AML-193 (cell line): ENCODE measurements at places on chromosomes 12 and 14.

- DNase-seq, result no peak
Observed at GRCh38 chr12:50106907-50107306, 3.1 kb downstream of the GPD1 start.

GRCh38 chr14:73146111-73146510 lies 9.8 kb downstream of the PSEN1 start:
- DNase-seq, result no peak

DNA sequence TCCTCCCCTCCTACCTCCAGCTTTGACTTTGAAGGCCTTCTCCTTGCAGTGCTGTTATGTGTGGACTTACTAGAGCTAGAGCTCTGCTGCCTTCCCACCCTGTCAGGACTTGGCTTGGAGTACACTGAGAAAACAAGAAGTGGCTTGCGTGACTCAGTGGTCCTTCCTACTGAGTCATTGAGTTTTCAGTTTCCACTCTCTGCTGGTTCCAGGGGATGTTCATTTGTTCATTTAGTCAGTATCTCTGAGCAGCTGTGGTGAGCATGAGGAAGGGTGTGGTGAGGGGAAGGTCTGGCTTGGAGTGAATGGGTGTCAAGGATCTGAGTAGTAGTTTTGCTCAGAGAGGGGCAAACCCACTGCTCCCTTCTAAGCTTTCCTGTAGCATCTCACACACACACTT lies 17.2 kb upstream of the ELK3 start:
- DNase-seq, result peak; percentile 16

- DNase-seq, result no peak
Observed at GRCh38 chr12:80116735-80117134, 17.4 kb downstream of the OTOGL start.

DNA sequence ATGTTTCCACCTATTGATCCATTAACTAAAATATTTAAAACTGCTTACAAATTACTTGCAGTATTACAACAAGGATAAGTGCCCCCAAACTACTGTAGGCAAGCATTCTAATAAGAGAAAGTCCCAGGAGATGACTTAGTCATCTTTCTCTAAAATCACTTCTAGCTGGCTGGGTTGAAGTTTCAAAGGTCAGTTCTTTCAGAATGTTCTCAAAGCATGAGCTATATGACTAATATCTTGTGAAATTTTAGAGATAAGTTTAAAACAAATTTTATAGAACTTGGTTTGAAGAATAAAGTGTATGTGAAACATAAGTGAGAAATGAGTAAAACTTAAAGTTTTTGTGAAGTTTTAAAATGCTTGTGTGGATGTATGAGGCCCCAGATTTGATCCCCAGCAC lies 24.3 kb upstream of the OR6J1 start:
- no peak for DNase-seq

- DNase-seq, result no peak
Observed at GRCh38 chr14:96083667-96084320, 44.6 kb downstream of the C14orf132 start.

DNA sequence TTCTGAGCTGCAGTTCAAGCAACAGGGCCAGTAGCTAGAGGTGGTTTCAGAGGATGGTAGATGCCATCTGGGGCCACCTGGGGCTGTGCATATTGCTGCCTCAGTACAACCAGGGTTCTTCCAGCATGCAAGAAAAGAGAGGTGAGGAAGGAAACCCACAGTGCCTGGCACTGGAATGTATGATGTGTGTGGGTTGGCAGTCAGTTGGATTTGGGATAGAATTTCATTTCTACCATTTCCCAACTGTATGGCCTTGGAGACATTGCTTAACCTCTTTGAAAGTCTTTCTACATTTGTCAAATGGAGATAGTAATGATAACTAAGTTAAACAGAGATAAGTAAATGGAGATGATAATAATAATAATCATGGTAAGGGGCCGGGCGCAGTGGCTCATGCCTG lies 10.2 kb upstream of the LRRC10 start:
- DNase-seq, result no peak

GRCh38 chr12:2616763-2617162 lies 178.0 kb upstream of the FKBP4 start:
- DNase-seq, result no peak

DNA sequence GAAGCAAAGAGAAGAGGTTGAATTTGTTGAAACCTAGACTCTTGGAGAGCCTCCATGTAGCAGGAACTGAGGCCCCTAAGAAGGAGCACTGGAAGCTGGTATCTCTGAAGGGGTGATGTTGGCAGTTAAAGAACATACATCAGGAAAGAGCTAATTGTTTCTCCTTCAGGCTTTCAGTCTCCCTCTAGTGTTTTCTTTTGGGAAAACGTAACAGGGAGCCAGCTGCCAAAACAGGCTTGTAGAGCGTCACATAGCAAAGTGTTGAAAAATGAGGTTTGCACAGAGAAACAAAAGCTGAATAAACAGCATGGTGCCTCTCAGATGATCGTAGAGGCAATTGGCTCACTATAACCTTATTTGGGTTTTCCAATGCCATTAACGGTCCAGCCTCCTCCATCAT lies 46.9 kb upstream of the CAND1 start:
- peak; percentile 5 for DNase-seq
